ENCODE measurements at places on chromosomes 16 and 17.

DNA sequence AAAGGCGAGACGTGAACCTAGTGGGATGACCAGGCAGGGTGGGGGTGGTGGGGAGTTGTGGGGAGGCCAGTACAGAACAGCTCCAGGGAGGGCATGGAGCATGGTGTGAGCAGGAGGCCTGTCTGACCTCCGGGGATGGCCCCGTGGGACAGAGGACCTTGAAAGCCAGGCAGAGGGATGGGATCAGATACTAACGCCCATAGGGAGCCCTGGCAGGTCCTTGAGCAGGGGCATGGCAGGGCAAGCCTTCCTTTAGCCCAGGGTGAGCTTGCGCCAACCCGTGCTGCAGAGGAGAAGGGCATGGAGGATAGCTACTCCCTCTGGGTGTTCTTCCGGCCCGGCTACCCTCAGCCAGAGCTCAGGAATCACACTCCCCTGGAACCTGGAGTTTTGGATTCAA is 35.3 kb downstream of the TMEM235 start:
- DNase-seq, result no peak

GRCh38 chr16:68131813-68132706 is 46.9 kb downstream of the NFATC3 start:
- no peak for DNase-seq

GRCh38 chr16:72291121-72291520 is 119.2 kb upstream of the PMFBP1 start:
- DNase-seq, result no peak

DNA sequence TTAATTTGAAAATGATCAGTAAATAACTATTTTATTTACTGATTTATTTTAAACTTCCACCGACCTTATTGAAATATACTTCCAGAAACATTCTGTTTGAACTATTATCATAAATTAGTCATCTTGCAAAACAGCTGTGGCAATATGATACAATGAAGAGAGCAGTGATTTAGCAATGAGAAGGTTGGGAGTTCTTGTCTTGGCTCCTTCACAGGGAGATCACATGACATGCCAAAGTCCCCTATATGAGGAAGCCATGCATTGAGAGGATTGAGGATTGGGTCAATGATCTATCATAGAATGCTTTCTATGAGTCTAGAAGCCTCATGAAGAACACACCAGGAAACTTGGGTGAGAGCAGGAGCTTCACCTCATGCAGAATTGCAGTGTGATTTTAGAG is 222.7 kb downstream of the LGALS9B start:
- DNase-seq, result no peak

GRCh38 chr17:6923385-6923784 is 72.5 kb upstream of the ALOX12 start:
- no peak for DNase-seq

- no peak for DNase-seq
Measured at GRCh38 chr16:54052271-54052670, 234.3 kb downstream of the IRX3 start.

DNA sequence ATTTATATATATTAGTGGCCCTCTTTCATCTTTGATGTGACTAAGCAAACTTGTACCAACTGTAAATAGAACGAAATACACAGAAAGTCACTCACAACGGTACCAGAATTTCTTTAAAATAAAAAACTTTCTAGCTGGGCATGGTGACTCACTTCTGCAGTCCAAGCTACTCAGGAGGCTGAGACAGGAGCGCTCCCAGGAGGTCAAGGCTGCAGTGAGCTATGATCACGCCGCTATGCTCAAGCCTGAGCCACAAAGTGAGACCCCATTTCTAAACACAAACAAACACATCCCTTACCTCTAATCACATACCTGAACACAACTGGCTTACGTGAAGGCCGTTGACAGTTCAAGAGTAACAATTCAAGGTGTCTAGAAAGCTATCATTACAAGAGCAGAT is 29.7 kb downstream of the STAT5B start:
- no peak for DNase-seq

DNA sequence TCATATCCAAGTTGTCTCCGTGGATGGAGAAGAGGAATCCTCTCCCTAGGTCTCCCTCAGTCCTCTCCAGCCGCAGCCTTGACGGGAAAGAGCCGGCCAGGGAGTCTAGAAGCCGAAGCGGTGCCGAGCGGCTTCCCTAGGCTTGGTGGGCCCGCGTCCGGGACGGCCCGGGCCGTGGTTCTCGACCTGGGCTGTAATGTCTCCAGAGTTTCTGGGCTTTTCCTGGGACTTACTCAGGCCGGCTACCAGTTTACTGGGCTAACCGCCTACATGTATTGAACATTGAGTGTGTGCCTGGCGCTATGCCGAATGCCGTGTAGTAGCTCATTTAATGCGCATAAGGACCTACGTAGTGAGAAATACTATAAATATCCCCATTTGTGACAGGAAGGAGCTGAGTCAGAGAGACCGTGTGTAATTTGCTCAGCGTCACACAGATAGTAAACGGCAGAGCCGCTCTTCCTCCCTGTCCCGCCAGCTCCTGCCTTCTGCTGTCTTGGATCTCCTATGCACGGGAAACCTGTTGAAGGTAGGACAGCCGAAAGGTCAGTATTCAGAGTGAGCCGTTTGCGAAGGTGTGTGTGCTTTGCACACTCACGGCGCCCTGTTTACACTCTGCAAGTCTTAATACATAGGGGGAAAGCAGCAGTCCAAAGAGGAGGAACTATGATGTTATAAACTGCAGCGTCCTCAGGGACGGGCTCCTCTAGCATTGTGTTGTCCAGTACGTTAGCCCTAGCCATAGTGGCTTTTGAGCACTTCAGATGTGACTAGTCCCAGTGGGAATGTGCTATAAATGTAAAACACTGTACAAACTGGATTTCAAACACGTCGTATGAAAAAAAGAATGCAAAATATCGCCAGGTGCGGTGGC is 723 bp upstream of the SPAG5 start:
- DNase-seq, result peak; percentile 52

- DNase-seq, result no peak
Measured at GRCh38 chr16:75024594-75024993, 25.8 kb downstream of the ZNRF1 start.

DNA sequence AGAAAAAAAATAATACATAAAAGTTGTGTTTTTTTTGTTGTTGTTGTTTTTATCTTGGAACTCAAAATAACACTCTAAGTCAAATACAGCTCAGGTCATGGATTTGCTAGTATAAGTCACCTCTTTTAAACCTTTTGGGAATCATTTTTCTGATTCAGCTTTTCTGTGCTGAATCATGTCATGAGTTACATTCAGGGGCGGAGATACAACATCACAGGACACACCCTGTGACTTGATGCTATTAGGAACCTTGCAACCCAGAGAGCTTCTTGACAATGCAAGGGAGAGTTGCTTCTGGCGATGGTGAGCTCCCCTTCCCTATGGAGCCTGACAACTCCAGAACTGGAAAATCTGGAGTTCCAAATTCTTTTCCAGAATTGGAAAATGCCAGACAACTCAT is 358.3 kb upstream of the C16orf82 start:
- DNase-seq, result no peak

DNA sequence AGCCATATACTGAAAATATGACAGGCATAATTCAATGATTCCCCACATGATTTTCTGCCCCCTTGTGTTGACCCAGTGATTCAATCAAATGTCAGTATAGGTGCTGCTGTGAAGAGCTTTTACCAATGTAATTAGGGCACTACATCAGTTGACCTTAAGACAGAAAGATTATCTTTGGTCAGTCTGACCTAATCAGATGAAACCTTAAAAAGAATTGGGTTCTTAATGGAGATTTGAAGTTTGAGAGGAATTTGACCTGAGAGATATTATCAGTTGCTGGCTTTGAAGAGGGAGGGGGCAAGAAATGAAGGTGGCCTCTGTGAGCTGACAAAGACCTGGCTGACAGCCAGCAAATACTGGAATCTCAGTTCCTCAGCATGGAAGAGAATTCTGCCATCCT is 358.7 kb upstream of the CA10 start:
- DNase-seq, result no peak

- no peak for DNase-seq
Measured at GRCh38 chr16:48524348-48525200, 85.4 kb downstream of the N4BP1 start.

- no peak for DNase-seq
Measured at GRCh38 chr17:69715656-69716055, 301.2 kb downstream of the MAP2K6 start.

DNA sequence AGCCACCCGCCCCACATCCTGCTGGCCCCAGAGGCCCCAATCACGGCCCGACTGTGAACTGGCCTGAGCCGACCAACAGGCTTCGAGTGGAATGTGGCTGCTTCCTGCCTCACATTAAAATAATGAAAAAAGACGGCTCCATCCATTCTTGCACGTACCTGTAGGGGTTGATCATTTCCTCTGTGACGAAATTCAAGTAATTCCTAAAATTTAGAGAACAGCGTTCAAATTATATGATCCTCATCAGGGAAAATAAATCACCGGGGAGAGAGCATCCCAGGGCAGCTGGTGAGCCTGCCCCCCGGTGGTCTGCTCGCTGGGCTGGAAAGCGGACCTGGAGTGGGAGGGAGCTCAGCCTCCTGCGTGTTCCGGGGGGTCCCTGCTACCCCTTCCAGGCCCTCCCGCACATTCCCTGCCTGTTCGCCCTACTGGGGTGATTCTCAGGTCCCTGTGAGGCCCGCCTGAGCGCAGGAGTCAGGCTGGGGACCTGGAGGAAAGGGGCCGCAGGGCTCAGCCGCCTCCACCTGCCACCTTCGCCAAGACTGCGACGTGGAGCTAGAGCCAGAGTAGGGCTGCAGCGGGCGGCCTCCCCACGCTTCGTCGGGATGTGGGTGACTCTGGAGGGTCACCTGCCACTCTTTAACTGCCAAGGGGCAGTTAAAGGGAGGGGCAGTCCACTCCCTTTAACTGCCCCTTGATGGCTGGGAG is 28.9 kb downstream of the SLC7A5 start:
- no peak for DNase-seq

DNA sequence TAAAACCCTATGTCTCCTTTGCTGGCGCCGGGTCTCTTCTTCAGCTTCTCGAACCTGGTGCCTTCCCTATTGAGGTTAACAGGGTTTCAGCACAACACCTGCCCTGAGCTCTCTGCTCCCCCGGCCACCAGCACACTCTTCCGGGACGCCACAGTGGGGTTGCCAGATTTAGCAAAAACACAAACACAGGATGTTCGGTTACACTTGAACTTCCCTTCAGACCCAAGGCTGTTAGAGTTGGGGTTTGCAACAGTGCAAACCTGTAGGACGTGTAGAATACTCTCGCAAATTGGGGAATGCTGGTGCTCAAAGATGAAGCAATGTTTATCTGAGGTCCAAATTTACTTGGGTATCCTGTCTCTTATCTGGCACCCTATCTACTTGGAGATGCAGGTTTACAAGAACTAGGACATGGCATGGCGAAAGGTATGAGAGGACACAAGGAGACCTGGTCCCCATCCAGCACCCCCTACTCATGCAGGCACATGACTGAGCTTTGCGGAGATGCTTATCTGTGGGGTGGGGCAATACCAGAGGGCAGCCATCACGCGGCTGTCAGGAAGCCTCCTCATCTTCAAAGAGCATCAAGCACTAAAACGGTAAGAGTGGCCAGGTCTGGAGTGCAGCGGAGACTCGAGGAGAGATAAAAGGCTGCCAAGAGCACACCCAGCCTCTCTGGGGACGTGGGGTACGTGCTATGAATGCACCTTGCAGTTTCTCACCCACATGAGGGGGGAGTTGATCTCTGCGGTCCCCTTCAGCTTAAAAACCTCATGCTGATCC is 52.8 kb downstream of the SDK2 start:
- DNase-seq, result peak; percentile 20

- no peak for DNase-seq
Measured at GRCh38 chr17:41498276-41498675, 7.1 kb downstream of the KRT13 start.

DNA sequence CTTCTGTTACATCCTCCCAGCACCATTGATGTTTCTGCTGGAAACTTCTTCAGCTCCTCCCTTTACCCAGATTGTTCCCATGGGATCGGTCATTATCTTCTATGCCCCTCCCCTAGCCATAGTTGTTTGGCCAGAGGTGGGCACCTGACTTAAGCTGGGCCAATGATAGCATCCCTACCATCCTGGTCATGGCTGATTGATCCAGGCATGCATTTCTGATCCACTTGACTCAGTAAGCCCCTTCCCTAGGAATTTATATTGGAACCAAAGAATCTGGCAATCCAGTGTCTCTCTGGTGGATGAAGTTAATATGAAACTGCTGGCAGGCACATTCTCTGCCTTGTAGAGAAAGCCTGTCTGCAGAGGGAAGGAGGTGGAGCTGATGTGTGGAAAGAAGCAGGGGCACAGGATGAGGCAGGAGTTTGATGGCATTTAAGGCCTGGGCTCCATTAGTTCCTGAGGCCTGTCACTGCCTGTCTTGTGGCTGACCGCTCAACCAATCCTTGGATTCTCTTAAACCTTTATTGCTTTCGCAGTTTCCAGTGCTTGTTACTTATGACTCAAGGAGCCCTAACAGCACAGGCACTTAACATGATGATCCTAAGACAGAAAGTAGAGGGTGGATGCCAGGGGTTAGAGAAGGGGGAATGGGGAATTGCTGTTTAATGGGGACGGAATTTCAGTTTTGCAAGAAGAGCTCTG is 152.4 kb downstream of the ABCC12 start:
- DNase-seq, result no peak

GRCh38 chr17:3316836-3317235 is 18.7 kb upstream of the OR3A1 start:
- DNase-seq, result no peak

GRCh38 chr16:15509593-15510535 is 75.5 kb downstream of the BMERB1 start:
- DNase-seq, result no peak

- no peak for DNase-seq
Measured at GRCh38 chr17:17386094-17386800, 83.1 kb downstream of the NT5M start.

DNA sequence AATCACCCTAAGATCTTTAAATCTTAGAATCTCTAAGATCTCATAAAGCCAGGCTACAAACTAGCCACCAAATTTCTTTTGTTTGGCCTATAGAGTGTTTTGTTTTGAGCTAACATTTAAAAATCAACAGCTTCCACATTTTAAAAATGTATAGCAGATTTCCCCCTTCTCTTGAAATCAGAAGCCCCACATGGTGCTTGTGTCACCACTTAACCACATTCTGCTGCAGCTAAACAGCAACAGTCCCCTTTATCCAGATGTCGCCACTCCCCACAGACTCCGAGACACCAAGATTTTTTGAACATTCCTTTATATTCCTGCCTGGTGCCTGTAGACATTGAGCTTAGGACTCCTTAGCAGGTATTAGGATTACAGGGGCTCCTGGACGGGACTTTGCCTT is 16.0 kb downstream of the GUCY2D start:
- DNase-seq, result no peak

- no peak for DNase-seq
Measured at GRCh38 chr17:33933576-33933975, 321.5 kb upstream of the CCL2 start.

GRCh38 chr17:50064253-50065001 is 8.5 kb downstream of the ITGA3 start:
- no peak for DNase-seq
